ENCODE measurements at places on chromosomes 4 and X.

DNA sequence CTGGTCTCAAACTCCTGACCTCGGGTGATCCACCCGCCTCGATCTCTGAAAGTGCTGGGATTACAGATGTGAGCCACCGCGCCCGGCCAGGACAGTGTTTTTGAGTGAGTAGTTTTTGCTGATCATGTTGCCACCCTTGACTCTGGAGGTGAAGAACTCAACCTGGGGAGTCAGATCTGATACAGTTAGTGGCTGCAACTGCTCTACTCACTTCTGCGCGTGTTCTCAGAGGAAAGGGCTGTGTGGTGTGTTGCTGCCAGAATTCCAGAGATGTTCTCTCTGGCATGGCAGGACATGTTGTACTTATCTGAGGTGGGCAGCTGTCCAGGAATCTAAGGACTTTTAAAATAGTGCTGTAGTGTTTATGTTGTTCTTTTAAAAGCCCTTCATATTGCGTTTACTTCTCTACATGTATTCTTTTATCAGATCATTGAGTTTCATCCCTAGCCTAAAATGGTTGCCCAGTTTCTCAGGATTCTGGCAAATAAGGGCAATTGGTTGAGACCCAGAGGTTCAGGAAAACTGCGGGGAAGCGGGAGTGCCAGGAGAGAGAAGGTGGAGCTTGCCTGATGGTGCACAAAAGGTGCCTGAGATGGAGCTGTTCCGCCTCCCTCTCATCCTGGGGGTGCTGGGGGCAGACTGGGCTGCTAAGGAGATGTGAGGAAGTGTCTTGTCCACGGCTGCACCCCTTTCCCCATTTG, 97.7 kb downstream of the ARHGAP10 start:
- no peak for DNase-seq

DNA sequence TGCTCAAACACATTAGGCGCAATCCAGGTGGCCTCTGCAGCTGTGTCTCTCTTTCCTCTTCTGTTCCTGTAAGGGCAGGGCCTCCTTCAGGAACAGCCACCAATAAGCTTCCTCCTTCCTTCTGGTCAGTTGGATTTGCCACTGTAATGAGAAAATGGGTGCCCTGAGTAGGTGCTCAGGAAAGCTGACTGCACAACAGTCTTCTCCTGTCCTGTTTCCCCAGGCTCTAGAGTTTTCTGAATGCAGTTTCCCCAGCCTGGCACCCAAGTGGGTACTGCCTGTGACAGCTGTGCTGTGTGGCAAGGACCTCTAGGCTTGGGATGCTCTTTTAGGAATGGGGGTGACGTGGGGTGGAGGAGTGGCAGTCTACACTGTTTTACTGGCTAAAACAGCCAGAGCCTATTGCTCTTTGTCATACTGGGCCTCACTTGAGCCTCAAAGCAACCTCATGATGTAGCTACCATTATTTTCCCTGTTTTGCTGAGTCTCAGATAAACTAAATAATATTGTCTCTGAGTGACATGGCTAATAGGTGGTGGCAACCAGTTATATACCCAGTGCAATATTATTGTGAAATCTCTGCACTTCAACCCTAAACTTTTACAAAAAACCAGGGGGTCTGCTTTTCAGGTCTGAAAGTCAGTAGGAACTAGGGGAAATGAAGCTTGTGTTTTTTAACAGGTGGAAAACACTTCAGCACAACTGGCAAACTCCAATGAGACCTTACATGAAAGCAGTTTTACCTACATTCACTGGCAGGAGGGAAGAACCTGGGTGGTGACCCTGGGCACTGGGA, 1.2 kb downstream of the CXCL2 start:
- no peak for DNase-seq

DNA sequence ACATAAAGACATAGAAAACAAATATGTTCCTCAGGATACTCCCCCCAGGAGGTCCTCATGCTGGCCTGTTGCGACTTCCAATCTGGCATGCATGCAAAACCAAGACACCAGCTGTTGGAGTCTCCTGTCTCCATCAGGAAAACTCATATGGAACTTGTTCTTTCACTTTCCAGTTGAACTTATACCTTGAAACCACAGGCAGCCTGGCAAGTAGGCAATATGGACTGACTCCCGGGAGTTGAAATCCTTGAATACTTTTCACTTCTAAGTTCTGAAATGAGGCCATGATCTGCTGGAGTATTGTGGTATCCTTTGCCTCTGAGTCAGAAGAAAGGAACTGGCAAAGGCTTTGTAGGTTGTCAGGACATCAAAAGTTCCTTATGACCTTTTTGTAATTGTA, 444.2 kb downstream of the IDS start:
- no peak for DNase-seq

DNA sequence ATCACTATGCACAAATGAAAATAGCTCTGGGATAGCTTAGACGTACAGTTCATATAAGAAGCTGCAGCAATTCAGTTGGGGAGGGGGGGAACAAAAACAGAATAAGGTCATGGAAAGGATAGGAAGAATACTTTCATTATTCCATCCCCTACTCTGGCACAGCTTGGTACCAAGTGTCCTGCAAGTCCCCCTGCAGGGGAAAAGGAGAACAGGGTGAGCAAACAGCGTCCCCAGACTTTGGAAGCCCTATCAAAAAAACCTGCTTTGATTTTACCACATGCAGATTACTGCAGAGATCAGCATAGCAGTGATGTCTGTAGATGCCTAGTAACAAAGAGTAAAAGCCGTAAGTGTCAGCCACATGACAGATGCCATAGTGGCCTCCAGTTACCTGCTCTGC, 209.4 kb upstream of the NEIL3 start:
- no peak for DNase-seq

GRCh38 chrX:96837808-96838207, 45.9 kb upstream of the RPA4 start:
- DNase-seq, result no peak

DNA sequence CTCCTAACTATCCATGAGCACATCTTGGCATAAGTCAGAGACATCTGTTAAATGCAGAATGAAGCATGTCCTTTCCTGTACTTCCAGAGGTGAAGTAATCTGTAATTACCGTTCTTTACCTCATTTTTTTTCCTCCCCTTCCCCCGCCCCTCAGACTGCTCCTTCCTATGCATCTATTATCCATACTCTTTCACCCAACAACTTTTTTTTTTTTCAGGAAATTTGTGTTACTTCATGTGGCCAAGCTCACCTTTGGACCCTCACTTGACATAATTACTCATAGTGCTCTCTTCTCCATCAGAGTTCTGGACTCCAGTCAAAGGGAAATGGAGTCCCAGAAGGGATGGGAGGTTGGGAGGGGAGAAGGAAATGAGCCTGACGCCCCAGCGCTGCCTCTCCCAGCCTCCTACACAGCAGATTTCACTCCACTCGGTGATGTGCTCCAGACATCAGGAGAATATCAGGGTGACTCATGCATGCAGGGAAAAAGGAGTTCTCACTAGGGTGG, 568.8 kb downstream of the STIM2 start:
- no peak for DNase-seq

DNA sequence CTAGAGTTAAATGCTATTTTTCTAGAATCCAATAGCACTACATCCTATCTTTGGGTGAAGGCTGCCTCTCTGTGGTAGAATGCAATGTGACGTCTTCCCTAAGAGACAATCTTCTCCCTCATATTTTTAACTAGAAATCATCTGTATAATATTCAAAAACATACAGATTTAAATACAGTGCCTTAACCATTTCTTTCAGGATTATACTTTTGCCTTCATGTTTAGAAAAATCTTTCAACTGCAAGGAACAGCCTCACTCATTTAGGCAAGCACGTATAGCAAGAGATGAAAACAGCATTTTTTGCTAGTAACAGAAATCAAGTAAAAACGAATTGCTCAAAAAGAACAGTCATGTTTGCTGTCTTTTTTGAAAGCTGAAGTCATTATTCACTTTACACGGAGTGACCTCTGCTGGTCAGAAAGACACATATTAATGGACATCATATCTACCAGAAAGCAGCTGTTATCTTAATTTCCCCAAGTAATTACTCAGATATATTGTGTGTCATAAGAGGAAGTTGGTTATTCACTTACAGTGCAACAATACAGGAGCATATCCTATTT, 422.3 kb downstream of the STPG2 start:
- DNase-seq, result no peak

GRCh38 chrX:37077646-37078433, 69.7 kb downstream of the FAM47C start:
- no peak for DNase-seq

DNA sequence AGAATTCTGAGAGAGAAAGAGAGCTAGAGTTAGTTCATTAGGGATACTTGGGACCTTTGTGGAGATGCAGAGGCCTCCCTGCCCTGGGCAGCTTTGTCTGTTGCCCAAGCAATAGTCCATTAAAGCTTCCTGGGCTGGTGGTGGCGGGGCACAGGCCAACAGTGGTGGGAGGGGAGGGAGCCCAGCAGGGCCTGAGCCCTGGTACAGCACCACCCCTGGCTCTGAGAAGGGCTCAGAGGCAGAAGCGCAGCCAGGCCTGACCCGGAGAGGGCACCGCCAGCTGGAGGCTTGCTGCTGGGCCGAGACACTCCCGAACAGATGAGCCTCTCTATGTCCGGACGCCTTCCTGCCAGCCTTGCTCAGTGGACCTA, 65.3 kb downstream of the EFNB1 start:
- no peak for DNase-seq

- no peak for DNase-seq
Measured at GRCh38 chrX:25156323-25156722, 140.6 kb upstream of the ARX start.

GRCh38 chrX:150164971-150165600, 198.0 kb upstream of the MAMLD1 start:
- DNase-seq, result no peak

- DNase-seq, result no peak
Measured at GRCh38 chrX:10254739-10255138, 98.0 kb downstream of the CLCN4 start.

GRCh38 chr4:44661940-44662622, 10.7 kb upstream of the YIPF7 start:
- DNase-seq, result no peak

- no peak for DNase-seq
Measured at GRCh38 chr4:16694173-16694883, 204.1 kb downstream of the LDB2 start.

DNA sequence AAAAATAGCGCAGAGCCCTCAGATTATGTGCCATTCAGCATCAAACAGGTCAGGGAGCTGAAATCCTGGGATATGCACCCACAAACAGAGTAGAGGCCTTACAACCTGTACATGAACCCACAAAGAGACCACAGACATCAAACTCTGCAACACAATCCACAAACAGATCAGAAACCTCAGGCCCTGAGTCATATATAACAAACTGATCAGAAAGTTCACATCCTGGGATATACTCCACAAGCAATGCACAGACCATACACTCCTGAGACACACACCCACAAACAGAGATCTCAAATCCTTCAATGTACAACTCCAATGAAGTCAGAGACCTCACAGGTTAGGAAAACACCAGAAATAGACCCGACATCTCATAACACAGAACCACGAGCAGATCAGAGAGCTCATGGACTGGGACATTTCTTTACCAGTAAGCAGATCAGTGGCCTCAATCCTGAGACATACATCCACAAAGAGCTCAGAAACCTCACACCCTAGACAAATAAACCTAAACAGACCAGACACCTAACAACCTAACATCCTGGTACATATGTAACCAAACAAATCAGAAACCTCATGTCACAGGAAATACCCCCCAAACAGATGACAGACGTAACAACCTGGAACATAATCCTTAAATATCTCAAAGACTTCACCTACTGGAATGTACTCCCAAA, 24.2 kb downstream of the SUV39H1 start:
- DNase-seq, result no peak

DNA sequence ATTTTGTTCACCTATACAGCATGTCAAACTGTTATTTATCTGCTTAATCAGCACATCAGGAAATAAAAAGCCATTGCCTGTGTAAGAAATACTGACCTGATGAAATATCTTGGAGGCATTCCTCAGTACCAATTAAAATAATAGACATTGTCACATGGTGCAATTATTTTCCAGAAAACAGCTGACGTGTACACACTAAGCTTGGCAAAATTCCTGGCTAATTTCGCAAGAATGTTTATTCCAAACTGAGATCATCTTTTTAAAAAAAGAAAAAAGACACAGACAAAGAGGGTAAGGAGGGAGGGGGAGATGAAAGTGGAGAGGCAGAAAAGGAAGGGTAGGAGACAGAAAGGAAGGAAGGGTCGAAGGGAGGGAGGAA, 61.9 kb upstream of the NFKB1 start:
- no peak for DNase-seq

DNA sequence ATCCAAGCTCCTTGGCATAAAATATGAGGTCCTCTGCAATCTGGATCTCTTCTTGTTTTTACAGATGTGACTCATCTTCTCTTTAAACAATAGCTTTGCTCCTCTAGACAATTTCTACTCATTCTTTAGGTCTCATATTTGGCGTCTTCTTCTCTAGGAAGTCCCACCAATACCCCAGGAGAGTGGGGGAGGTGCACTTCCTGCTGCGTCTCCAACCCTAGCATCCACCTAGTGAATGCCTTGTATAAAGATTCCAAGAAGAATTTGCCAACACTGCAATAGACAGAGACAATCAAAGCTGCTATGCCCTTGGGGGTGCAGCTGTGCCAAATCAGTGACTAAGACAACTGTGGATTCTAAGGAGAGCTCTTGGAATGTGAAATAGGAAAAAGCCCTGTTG, 45.7 kb upstream of the SLC10A7 start:
- DNase-seq, result no peak

DNA sequence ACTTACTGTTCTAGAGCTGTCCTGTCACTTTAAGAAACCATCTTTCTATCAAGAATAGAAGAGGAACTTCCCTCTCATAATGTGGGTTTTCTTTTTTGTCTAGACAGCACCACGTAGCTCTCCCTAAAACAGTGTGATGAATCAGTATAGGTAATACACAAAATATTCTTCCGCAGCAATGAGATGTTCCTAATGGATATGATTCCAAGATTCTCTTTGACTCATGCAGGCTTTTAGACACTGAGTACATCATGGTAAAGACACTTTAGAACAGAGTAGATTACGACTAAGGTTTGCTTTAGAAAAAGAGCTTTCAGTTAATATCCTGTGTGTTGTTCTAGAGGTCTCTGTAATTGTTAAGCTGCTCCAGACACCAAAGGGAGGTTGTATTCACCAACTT, 69.8 kb downstream of the PTTG2 start:
- DNase-seq, result no peak

GRCh38 chr4:169234137-169234855, 36.5 kb downstream of the SH3RF1 start:
- no peak for DNase-seq

DNA sequence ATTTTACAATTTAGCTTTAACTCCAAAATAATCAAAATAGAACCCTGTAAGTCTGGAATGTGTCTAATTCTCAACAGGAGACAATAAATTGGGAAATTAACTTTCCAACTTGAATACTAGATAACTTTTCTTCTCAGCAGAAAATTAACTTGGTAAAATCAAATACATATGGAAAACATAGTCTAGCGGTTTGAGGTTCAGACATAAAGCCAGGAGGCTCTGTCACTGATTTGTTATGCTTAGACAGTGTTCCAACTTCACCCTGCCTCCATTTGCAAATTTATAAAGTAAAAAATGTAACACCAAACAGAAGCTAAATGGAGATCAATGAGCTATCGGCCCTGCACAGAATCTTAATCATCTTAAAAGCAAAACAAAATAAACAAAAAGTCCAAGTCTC, 46.3 kb downstream of the TBCK start:
- no peak for DNase-seq

GRCh38 chr4:158682066-158682465, 10.0 kb downstream of the ETFDH start:
- no peak for DNase-seq

Measured in stimulated activated CD4-positive, alpha-beta T cell treated with anti-CD3 and anti-CD28 coated beads, TNF-alpha, amount 100 ng/mL, for 4 hours (primary cell).